H54 (cell line): ENCODE measurements at places on chromosomes 1 and 21.

DNA sequence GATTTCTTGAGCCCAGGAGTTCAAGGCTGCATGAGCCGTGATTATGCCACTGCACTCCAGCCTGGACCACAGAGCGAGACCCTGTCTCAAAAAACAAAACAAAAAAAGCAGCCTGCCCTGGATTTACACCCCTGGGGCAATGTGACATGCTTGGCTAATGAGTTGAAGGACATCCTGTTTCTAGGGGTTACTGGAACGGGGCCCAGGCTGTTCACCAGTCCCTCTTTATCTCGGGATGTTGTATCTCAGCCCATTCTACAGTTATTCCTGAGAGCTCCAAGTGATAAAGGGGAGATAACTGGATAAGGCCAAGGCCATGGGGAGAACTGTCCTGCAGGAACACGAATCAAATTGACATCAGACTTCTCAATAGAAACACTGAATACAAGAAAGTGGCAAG is 21.7 kb upstream of the S100A2 start:
- DNase-seq: no peak

DNA sequence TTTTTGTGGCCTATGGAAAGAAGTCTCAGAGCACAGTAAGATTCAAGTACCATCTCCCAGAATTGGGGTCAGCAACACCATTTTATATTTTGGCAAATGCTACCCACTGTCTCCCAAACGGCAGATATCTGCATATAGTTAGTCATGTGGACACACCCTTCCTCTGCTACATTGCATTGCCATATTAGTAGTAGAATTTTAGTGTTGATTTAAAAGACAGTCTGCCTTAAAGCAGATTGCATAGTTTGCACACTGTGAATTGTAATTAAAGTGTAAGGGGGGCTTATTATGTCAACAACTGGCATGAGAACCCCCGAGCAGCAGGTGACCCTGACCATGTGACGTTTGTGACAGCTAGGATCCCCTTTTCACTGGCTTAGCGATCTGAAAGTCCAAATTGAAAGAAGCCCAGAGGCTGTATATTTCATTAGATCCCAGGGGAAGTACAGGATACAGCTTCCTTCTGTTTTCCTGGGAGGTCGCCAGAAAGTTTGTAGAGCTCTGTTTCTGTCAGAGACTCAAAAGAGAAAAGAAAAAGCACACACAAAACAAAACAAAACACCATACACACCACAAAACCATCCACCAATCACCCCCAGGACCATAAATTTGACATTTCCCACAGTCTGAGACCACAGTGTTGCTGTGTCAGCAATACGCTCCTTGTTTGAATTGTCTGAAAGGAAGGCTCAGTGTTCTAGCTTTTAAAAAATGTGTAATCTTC is 172.4 kb downstream of the NFIA start:
- DNase-seq: no peak

DNA sequence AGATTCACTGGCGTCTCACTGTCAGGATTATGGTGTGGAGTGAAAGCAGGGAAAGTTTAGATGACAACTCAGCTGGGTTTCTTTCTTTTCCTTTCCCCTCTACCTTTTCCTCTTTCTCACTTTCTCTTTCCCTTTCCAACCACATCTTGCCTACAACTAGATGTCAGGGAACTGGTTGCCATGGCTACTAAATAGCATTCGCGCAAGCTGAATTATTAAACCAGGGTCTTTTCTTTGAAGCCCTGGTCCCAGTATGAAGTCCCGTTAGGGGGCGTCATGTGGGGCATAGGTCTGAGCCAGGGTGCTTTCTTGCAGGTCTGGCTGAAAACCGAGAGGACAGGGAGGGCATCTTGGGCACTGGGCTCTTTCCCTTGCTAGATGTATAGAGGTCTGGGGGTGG is 168.4 kb upstream of the CACNA1E start:
- no peak for DNase-seq

- no peak for DNase-seq
Observed at GRCh38 chr1:4752059-4752458, 97.7 kb downstream of the AJAP1 start.

- DNase-seq: no peak
Observed at GRCh38 chr1:202266061-202266765, 72.6 kb downstream of the LGR6 start.

DNA sequence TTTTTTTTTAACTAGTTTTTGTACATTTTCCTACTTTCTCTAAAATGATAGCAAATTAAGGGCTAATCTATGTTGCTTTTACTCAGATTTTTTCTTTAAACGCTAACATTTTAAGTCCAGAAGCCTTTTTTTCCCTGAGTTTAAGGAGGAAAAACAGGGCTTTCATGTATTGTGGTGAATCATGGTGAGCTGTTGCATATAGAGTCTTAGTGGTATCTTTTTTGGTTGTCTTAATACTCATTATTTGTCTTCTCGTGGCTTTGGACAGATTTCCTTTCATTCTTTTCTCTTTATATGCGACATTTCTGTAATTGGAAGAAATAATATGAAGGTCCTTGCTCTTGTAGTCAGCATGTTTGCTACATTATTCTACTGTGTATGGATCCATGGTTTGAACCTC is 1015.6 kb downstream of the PLA2G4A start:
- DNase-seq: no peak

DNA sequence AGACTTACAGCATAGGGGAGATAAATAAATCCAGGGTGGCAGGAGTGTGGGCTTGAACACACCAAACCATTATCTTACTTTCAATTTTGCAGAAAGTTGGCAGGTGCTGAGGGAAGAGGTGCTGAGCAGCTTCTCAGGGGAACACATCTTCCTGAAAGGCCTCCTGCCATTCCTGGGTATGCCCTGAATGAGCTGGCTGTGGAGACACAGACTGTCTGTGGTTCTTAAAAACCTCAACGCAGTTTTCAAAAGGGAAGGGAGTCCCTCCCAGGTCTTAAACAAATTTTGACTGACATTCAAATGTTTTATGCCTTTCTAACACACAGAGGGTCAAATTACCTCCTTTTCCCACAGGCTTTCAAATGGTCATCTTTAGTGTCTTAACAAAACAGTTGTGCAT is 166.9 kb downstream of the TNFSF18 start:
- DNase-seq: no peak

- DNase-seq: no peak
Observed at GRCh38 chr1:52674497-52675384, 23.4 kb downstream of the COA7 start.

GRCh38 chr1:7278827-7279765 is 492.0 kb upstream of the VAMP3 start:
- no peak for DNase-seq

DNA sequence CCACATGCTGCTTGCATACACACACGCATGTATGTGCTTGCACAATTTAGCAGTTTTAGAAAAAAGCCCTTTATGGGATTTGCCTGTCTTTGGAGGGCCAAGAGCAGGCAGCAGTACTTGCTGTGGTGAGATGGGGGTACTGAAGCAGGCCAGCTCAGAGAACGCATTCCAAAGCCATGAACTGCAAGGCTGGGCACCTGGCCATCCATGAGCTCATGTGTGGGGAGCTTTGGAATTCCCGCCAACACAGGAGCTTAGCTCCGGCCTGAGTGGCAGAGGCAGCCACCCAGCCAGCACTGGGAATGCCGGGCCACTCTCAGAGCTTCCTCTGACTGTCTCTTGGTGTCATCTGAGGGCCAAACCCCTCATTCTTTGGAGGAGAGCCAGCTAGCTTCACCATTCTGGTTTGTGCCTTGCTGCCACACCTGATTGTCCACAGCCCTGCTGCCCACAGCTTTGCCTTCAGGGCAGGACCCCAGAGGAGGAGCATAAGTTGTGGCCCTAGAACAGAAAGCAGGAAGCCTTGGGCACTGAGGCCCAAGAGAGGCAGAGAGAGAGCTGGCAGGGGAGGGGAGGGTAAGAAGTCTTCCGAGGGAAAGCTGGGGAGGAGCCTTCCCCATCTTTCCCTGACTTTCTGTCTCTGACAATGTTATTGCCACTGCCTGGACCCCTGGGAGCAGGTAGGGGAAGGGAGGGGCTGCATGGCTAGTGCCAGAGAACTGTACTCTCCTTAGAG is 92.1 kb upstream of the POU3F1 start:
- DNase-seq: peak; percentile 98

DNA sequence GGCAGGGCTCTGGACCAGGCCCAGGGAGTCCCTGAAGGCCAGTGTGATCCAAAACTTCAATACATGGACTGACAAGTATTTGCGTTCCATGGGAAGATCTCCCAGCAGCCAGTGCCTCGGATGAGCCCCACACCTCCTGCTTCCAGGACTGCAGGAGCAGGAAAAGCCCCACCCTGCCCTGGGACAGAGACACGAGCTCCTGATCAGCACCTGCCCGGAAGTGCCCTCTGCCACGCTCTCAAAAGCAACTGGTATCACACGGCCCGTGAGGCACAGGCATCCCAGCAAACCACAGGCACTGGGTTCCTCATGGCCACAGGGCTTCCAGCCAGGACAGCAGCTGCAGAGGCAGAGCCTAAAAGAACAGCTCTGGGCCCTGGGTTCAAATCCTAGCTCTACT is 48.6 kb downstream of the ACOT7 start:
- DNase-seq: no peak

DNA sequence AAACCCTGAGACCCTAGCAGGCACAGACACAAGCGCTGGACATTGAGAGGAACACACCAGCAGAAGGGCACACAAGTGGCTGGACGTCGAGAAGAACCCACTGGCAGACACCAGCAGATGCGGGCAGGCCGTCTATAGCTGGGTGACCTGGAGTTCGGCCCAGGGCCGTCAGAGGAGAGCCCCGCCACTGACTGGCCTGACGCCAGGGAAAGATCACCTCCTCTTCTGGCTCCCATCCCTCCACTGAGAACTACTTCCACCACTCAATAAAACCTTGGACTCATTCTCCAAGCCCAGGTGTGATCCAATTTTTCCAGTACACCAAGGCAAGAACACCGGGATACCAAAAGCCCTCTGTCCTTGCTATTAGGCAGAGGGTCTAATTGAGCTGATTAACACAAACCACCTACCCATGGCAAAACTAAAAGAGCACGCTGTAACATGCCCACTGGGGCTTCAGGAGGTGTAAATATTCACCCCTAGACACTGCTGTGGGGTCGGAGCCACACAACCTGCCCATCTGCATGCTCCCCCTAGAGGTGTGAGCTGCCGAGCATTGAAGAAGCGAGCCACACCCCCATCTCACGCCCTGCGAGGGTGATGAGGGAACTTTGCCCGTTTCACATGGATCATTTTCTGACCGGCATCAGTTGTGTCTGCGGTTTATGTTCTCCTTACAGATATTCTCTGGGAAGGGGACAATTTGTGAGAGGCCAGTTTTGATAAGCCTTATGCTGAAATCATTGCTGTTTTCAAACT is 104.8 kb downstream of the HLX start:
- DNase-seq: no peak

DNA sequence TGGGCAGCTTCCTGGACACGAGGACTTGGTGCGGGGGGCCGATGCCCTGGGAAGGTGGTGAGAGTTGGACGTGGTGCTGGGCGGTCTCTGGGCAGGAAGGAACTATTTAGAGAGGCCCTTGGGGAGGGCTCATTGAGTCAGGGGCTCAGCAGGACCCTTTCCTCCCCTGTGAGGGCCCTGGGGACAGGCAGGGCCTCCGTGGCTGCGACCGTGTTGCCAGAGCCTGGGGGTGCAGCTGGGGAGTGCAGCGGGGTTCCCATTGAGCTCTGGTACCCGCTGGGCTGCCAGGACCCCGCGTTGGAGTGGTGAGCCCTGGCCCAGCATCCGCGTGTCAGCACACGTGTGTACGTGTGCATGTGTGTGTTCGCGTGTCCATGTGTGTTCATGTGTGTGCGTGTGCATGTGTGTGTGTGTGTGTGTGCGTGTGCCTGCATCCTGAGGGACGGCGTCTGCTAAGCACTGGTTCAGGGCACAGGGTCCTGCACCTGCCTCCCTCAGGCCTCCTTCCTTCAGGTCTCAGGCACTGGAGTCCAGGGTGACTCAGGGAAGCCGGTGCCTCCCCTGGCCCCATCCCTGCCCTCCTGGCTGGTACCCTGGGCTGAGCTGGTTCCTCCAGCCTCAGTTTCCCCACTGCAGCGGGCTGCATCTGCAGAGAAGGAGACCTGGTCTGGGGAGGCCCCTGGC is 10.7 kb downstream of the RNF223 start:
- DNase-seq: no peak

- no peak for DNase-seq
Observed at GRCh38 chr1:40030528-40031135, 9.9 kb upstream of the CAP1 start.

GRCh38 chr1:23122023-23122748 is 46.5 kb downstream of the LUZP1 start:
- DNase-seq: no peak

DNA sequence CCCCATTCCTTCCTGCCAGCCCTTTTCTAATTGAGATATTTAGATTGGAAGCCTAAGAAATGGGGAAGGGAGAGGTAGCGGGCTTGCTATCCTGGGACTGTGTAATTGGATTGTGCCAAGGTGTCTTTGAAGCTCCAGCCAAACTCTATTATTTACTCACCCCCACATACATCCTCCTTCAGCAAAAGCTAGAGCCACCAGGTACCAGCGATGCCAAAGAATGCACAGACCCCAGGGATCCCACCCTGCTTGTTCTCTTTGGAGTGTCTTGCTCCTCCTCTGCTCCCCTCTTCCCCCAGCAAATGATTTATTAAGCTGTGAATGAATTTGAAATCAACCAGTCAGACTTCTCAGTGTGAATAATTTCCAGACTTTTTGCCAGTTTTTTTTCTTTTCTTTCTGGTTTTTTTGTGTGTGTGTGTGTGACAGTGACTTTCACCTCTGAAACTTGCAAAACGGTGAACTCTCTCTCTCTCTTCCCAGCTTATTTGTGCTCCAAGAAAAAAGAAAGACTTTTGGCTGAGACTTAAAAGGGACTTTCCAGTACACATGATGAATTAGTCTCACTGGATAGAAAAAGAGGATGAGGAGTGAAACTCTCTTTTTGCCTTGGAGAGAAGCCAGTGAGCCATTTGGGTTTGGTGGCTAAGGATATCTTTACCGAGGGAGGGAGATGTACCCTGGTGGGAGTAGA is 1.8 kb downstream of the VASH2 start:
- DNase-seq: no peak

DNA sequence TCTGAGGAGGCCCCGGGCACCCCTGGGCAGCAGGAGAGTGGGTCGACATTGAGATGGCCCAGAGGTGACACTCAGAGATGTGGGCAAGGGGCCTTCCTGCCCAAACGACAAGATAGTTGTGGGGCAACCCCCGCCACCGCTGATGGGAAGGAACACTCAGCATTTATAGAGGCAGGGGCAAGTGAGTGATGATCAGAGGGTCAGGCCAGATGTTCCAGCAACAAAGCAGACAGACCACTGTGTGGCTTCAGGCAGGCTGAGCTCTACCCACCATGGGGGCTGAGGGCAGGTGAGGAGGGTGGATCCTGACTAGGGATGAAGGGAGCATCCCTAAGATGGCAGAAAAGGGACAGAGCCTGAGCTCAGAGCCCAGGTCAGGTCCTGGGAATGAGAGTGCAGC is 362.7 kb downstream of the PTPRU start:
- no peak for DNase-seq

GRCh38 chr1:205062319-205062718 is 19.3 kb downstream of the CNTN2 start:
- no peak for DNase-seq
